ENCODE measurements at places on chromosomes 13 and 19. TPM values are rescaled to one million over a fixed set of nuclear protein-coding genes. Genes with fewer than 3 reads are reported as not detected.

- no peaks in the 10 kb centered on the region for H3K4me1 ChIP-seq
- H3K4me3 ChIP-seq, result no peak overlapping the region
- no peaks in the 10 kb centered on the region for H3K36me3 ChIP-seq
- H3K27me3 ChIP-seq, result no peaks in the 10 kb centered on the region
- no peak for DNase-seq
- H3K27ac ChIP-seq, result no peak overlapping the region
These were observed 51.8 kb downstream of the F2RL3 start for GRCh38 chr19:16940626-16941025.

Gene POU4F1
- total RNA-seq, result 125 TPM

DNA sequence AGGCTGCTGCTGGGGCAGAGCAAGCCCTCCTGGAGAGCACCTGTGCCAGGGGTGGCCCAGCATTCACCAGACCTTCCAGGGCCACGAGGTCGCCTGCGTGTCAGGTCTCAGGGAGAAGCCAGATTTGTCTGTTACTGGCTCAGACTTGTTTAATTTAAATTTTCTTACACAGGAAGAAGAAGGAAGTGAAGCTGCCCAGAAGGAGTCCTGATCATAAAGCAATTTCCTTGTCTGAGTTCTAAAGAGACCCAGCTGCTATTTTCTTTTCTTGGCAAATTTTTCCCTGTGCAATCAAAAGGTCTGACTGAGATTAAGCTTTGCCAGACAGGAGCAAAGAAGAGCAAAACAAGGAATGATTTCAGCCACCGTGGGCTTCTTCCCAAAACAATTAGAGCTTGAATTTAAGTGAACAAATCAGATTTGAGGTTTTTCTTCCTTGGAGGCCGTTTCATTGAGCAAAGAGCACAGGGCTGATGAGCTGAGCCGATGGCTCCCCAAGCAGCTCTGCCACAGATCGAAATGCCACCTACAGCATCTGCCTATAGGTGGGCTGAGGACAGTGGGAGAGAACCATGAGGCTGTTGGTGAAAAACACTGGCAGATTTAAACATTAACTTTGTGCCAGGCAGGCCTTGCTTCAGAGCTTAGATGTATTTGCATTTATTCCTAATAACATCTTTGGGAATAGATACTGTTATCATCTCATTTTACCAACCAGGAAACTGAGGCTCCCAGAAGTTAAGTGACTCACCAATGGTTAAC, 40.1 kb downstream of the HSPH1 start:
- peaks cover 31% of the 10 kb centered on the region for H3K4me1 ChIP-seq
- H3K4me3 ChIP-seq, result no peak overlapping the region
- DNase-seq, result no peak
- H3K27ac ChIP-seq, result no peak overlapping the region
- H3K36me3 ChIP-seq, result peaks cover 5% of the 10 kb centered on the region

- no peak overlapping the region for H3K27ac ChIP-seq
- no peaks in the 10 kb centered on the region for H3K36me3 ChIP-seq
- peaks cover 8% of the 10 kb centered on the region for H3K4me1 ChIP-seq
These were observed 222.1 kb downstream of the ZIC5 start for GRCh38 chr13:99749271-99750019.

DNA sequence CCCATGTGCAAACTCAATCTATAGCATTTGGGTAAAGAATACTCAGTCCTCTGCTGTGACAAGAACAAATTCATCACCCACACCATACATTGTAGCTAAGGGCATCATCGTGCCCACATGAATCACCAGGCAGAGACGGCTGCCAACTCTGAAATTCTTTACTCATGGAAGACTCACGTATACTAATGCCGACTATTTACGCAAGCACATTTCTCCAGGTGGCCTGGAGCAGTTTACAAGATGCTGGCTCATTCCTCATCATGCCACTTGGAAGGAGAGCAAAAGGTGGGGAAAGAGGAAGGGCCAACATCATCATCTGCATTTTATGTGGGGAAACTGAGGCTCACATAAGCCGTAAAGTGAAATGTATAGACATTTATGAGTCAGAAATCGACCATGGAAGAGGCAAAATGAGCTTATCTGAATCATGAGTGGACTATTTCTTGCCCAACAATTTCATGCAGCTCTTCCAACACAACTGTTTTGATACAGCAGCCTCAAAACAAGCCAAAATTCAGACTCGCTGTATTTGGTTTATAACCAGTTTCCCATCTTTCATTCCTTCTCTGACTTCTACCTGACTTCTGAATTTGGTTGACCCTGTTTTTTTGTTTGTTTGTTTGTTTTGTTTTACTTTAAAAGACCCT, 213.9 kb upstream of the SERP2 start:
- peaks cover 1% of the 10 kb centered on the region for H3K27me3 ChIP-seq
- peaks cover 8% of the 10 kb centered on the region for H3K4me1 ChIP-seq
- H3K27ac ChIP-seq, result no peak overlapping the region
- DNase-seq, result no peak
- H3K36me3 ChIP-seq, result no peaks in the 10 kb centered on the region

DNA sequence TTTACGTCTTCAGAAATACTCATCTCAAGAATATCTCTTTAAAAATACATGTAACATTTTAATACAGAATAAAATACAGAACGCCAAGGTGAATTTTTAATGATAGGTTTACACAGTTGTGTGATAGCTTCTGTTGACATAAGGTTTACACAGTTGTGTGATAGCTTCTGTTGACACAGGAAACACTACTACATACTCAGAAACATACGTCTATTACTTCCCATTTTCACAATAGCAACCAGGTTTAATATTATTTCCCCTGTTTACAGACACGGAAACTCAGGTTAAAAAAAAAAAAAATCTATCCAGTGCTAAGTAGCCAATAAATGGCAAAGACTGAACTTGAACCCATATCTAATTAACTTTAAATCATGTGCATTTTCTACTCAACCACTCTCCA, 571.2 kb downstream of the LIG4 start:
- H3K36me3 ChIP-seq, result no peaks in the 10 kb centered on the region
- peaks cover 2% of the 10 kb centered on the region for H3K27me3 ChIP-seq
- DNase-seq, result no peak

Gene ZNF729
- total RNA-seq, result not detected

Gene FUT1
- total RNA-seq, result 4.4 TPM

Gene CGB8
- total RNA-seq, result not detected

DNA sequence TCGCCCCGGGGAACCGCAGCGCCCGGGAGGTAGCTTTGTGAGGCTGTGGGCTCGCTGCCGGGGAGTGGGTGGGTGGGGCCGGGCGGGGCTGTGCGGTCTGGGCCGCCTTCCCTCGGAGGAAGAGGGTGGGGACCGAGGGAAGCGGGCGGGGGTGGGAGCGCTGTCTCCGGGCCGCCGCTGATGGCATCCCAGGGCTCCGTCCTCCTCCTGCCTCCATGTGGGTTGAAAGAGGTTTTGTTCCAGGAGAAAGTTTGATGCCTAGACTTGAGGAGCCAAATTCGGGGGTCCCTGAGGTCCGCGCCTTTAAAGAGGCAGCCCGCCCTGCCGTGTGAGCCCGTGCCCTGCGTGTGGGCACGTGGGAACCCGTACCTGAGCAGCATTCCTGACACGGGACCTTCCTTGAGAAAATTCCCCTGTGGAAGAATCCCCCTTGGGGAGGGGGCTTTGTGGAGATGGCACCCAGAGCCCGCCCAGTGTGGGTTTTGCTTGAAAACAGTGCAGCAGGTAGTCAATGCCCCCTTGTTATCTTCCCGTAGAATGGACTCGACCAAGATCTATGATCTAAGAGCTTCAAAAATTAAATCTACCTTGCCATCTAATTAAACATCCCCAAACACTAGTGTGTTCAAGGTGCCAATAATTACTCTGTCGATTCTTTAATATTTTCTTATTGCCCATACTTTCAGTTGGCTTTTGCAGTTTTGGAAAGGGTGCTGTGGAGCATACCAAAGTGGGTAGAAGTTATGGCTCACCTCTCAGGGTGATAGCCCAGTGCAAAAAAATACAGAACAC, 107.8 kb downstream of the RXFP2 start:
- peaks cover 2% of the 10 kb centered on the region for H3K27me3 ChIP-seq
- H3K27ac ChIP-seq, result no peak overlapping the region
- H3K4me3 ChIP-seq, result peak overlapping the region; percentile 85
- H3K4me1 ChIP-seq, result peaks cover 26% of the 10 kb centered on the region
- H3K36me3 ChIP-seq, result no peaks in the 10 kb centered on the region
- DNase-seq, result no peak

DNA sequence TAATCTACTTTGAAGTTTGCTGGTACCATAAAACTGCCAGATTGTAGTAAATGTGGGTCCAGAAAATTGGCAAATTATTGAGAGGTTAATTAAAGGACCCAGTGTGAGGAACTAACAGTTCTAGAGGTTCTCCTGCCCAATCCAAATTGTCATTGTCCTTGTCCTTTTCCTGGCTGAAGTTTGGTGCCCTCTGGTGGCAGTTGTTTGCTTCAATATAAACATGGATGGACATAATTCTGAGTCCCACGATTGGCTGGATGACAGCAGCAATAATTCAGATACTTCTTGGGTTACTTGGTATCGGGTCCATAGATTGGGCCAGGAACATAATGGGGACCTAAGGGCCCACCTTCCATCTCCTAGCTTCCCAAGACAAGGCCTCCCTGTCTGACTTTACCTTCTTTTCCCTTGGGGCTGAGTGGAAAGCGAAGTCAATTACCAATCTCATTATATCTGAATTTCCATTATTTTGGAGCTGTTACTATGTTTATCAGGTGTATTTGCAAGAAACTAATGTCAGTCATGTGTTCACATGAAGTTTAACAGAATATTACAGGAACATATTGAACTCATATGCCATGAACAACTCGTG, 33.8 kb upstream of the GARRE1 start:
- H3K4me1 ChIP-seq, result peaks cover 5% of the 10 kb centered on the region
- H3K36me3 ChIP-seq, result peaks cover 4% of the 10 kb centered on the region
- no peak overlapping the region for H3K27ac ChIP-seq
- no peaks in the 10 kb centered on the region for H3K27me3 ChIP-seq

DNA sequence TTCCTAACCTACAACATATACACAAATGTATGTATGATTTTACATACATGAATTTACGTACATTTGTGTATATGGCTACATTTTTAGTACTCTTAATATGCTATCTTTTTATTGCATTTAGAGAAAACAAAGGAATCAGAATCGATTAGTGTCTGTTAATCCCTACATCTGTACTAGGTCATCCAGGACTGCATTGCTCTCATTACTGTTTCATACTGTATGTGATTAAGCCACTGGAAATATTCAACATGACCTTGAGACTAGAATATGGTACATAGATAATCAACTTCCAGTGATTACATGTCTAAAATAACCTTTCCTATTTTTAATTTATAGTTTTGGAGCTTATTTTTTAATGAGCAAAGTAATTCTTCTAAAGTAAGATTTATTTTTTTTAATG, 5.3 kb upstream of the MAB21L1 start:
- H3K4me1 ChIP-seq, result peaks cover 59% of the 10 kb centered on the region
- no peak for DNase-seq
- H3K4me3 ChIP-seq, result no peak overlapping the region
- H3K27ac ChIP-seq, result no peak overlapping the region
- peaks cover 14% of the 10 kb centered on the region for H3K27me3 ChIP-seq
- peaks cover 5% of the 10 kb centered on the region for H3K36me3 ChIP-seq

DNA sequence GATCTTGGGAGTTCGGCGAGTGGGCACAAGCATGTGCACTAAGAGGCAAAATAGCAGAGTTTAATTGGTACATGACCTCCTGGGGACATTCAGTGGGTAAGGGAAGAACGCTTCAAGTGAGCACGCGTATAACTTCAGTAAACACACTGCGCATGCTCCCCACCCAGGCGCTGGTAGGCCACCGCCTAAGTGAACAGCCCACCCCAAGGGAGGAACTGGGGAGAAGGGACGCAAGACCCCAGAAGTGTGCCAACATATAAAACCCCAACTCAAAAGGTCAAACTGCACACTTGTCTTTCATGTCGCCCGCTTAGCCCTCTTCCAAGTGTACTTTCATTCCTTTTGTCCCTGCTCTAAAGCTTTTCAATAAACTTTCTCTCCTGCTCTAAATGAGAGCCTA, 10.5 kb upstream of the NTN5 start:
- no peak overlapping the region for H3K27ac ChIP-seq
- H3K4me1 ChIP-seq, result no peaks in the 10 kb centered on the region

Gene SOHLH2
- total RNA-seq, result 0.78 TPM

Gene SIGLEC5
- total RNA-seq, result not detected

Gene SAE1
- 79.9 TPM for total RNA-seq

DNA sequence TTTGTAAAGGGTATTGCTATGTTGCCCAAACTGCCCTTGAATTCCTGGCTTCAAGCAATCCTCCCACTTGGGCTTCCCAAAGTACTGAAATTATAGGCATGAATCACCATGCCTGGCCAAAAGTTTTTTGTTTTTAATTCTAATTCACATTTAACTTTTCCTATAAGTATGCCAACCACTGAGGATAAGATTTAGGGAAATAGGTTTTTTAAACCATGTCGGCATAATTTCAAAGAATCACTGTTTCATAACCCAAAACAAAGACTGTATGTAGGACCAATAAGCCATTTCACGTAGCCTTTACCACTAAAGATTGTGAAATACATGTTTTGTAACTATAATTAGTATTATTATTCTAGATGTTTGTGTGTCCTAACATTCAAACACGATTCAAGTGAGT, 8.2 kb downstream of the ZDHHC20 start:
- no peak for DNase-seq
- H3K27me3 ChIP-seq, result peaks cover 4% of the 10 kb centered on the region
- peaks cover 1% of the 10 kb centered on the region for H3K4me1 ChIP-seq
- H3K4me3 ChIP-seq, result no peak overlapping the region

DNA sequence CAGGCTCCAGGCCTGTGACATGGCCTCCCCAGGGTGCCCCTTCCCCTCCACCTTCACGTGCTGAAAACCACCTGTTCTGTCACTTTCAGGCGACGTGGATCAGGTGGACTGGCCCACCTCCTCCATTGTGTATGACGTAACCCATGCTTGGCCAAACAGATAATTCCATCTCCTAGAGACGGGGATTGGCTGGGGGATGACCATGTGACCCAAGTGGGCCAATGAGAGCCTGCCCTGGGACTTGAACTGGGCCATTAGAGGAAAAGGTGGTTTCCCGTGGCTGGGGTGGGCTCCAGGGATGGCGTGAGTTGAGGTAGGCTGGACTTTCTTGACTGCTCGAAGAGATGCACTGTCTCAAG, 3.6 kb upstream of the ADAMTSL5 start:
- H3K27ac ChIP-seq, result no peak overlapping the region
- H3K4me1 ChIP-seq, result no peaks in the 10 kb centered on the region
- H3K27me3 ChIP-seq, result peaks cover 10% of the 10 kb centered on the region
- DNase-seq, result no peak

- H3K4me1 ChIP-seq, result peaks cover 15% of the 10 kb centered on the region
- H3K36me3 ChIP-seq, result no peaks in the 10 kb centered on the region
- H3K27me3 ChIP-seq, result peaks cover 10% of the 10 kb centered on the region
- no peak overlapping the region for H3K4me3 ChIP-seq
- peak; percentile 61 for DNase-seq
These were observed 764 bp downstream of the MIR17HG start for GRCh38 chr13:91347996-91348905.

- no peak for DNase-seq
- H3K27ac ChIP-seq, result no peak overlapping the region
- no peak overlapping the region for H3K4me3 ChIP-seq
These were observed 52.8 kb downstream of the TNFSF13B start for GRCh38 chr13:108322206-108322824.

GRCh38 chr19:17751103-17751911, at the start of gene FCHO1:
TSS of gene FCHO1 (plus strand) at chr19:17751477. CDS start at chr19:17755165, 3,688 bp downstream.
- no peak within 1 kb of the TSS for H3K27ac ChIP-seq
- peaks cover 6% of the 10 kb centered on the region for H3K27me3 ChIP-seq
- DNase-seq, result no peak
- no peaks in the 10 kb centered on the region for H3K36me3 ChIP-seq

All from glutamatergic neuron (in vitro differentiated cells).